ENCODE measurements at places on chromosomes 5 and 9. TPM values are rescaled to one million over a fixed set of nuclear protein-coding genes. Genes with fewer than 3 reads are reported as not detected.

LRRC19 gene
- not detected for total RNA-seq

FOXD4L6 gene
- not detected for total RNA-seq

SPAAR gene
- total RNA-seq, result 5.4 TPM

IL5 gene
- not detected for total RNA-seq

TAF11L10 gene
- not detected for total RNA-seq

GPX8 gene
- total RNA-seq, result 49.6 TPM

PCDHA12 gene
- 3.6 TPM for total RNA-seq

LMX1B gene
- 0.05 TPM for total RNA-seq

PPIC gene
- total RNA-seq, result 40.1 TPM

SEMA6A gene
- total RNA-seq, result 15.3 TPM

TLE4 gene
- 21.6 TPM for total RNA-seq

SHISAL2B gene
- total RNA-seq, result 0.45 TPM

C5orf52 gene
- total RNA-seq, result not detected

PCDHA1 gene
- total RNA-seq, result not detected

ECSCR gene
- total RNA-seq, result 48.9 TPM

ORM1 gene
- 6.9 TPM for total RNA-seq

ANKRD18A gene
- 5.4 TPM for total RNA-seq

CARTPT gene
- not detected for total RNA-seq

PHYKPL gene
- 71.9 TPM for total RNA-seq

THG1L gene
- 8.8 TPM for total RNA-seq

ARAP3 gene
- 41.0 TPM for total RNA-seq

IFNB1 gene
- not detected for total RNA-seq

SPINK6 gene
- total RNA-seq, result 0.42 TPM

PCYOX1L gene
- total RNA-seq, result 10.5 TPM

GDNF gene
- total RNA-seq, result not detected

IFNA14 gene
- total RNA-seq, result not detected

CDH6 gene
- 13.2 TPM for total RNA-seq
